ENCODE measurements at places on chromosomes 1 and 21.

GRCh38 chr1:55820501-55820900 lies 605.3 kb upstream of the USP24 start:
- DNase-seq: no peak

GRCh38 chr1:79499541-79499940 lies 493.0 kb upstream of the ADGRL4 start:
- no peak for DNase-seq

- no peak for DNase-seq
These were observed 7.2 kb upstream of the MAP10 start for GRCh38 chr1:232797856-232798510.

GRCh38 chr1:237429252-237429651 lies 387.3 kb downstream of the RYR2 start:
- DNase-seq: no peak

DNA sequence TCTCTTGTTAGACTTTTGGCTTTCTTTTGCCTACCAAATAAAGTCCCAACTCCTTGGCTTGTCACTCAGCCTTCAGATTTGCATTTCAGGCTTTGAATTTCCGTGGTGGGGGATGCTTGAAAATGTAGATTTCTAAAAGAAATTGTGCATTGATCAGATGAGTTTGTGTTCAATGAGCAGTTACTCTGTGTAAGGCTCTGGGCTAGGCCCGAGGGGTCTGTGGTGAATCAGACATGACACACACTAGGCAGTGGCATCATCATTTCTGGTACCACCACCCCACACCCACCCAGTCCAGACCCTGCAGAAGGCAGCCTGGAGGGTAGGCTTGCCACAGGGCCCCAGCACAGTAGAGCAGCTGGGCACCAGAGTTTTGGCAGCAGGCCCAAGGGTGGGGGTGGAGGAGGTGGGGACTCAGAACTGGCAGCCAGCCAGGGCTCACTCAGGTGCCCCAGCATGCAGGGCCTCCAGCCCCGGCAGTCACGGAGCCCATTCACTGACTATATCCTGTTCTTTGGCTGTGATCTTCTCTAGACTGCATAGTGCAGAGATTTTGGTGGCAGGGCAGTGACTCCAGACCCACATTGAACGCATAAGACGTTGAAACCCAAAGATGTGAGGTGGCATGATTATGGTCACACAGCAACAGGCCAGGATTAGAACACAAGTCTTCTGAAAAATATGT lies 97.2 kb upstream of the ARTN start:
- DNase-seq: peak; percentile 4

DNA sequence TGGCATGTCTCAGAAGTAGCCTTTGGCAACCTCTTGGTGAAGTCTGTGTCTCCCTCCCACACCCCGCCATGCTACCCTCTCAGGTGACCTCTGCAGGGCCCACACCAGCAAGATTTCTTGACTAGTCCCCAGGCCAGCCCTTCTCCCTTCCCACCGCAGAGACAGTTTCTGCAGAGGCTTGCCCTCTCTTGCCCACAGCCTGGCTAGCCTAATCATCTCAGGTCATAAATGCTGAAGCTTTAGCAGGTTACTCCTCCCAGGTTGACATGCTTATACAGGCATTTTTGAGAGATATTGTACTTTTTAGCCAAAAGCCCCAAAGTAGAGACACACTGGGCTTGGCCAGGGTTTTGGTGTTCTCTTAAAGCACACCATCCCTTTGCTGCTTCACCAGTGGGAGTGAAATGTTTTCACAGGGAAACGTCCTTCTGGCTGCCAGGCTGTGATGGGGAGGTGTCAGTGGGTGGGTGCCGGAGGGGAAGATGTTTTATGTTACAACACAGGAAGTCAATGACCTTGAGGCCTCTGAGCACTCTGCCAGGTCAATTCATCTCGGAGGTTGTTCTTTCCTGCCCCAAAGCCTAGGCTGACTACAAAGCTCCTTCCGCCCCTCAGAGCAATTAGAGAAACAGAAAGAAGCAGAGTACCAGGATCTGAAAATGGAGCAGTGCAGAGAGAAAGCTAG lies 58.5 kb downstream of the STYXL2 start:
- no peak for DNase-seq

- DNase-seq: no peak
These were observed 66.5 kb upstream of the GOLT1A start for GRCh38 chr1:204280099-204280961.

- DNase-seq: no peak
These were observed 199.4 kb upstream of the PTGFR start for GRCh38 chr1:78291418-78291817.

GRCh38 chr1:205229399-205229871 lies 1.7 kb downstream of the TMCC2 start:
- DNase-seq: peak; percentile 41

DNA sequence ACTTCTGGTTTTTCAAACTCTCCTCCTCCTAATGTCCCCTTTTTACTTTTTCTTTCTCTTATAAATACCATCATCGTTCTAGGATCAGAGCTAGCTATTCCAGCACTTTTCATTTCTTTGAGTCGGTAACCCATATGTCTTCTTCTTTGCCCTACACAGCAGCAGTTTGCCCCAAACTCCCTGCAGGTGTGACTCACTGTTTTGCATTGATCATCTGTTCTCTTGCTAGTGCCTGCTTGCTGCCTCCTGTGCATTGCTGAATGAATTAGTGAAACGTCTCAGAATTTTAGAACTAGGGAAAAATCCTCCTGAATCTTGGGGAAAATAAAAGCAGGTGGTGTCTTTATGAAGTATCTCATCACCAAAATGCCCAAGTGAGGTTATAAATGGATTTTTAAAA lies 21.7 kb downstream of the KCNK2 start:
- no peak for DNase-seq

GRCh38 chr21:45219517-45219916 lies 68.2 kb downstream of the POFUT2 start:
- no peak for DNase-seq

- no peak for DNase-seq
These were observed 44.4 kb downstream of the RAP1GAP start for GRCh38 chr1:21624571-21625389.

DNA sequence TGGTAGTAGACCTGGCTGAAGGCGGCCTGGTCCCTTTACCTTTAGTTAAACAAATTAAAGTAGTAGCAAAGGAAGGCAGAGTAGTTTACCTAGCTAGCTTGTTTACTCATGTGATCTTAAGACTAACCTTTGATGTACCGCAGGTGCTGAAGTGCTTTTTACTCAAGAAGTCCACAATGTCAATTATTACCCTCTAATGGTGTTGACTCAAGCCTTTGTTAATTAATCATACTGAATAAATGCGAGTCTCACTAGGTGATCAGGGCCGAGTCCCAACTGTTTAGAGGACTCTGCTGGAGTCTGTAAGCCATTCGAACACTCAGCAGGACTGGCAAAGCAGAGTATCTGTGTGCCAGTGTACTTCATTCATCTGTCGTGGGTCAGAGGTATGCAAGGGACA lies 381.1 kb upstream of the NCAM2 start:
- no peak for DNase-seq

GRCh38 chr1:47823040-47823808 lies 174.0 kb downstream of the TRABD2B start:
- no peak for DNase-seq

DNA sequence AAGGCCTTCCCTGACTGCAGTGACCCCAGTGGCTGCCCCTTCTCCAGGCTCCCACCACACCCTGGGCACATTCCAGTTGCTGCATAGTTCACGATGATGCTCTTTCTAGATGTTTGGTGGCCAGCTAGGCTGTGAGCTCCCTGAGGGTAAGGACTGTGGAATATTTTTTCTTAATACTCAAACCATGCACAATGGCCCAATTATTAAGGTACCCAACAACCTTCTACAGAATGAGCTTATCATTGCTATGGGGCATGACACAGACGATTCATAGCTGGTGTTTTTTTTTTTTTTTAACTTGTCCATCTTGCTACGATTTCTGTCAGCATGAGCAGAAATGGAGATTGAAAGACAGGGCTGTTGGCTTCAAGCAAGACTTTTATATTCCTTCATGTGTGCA lies 68.9 kb upstream of the CLDN14 start:
- no peak for DNase-seq

DNA sequence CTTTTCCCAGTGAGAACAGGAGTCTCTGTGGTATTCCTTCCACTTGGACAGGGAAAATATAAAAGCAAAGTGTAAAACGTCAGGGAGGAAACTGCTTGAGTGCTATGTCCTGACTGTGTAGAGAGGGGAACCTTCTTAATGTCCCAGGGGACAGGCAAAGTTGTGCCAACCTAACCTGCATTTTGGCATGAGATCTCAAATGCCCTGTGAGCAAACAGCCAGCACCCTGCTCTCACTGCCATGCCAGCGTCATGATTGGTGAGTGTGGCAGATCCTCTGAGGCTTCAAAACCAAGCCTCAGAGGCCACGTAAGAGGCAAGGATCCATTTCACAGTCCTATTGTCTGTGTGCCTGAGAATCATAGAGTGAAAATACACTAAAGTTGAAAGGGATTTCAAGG lies 49.7 kb upstream of the RAP1A start:
- no peak for DNase-seq

DNA sequence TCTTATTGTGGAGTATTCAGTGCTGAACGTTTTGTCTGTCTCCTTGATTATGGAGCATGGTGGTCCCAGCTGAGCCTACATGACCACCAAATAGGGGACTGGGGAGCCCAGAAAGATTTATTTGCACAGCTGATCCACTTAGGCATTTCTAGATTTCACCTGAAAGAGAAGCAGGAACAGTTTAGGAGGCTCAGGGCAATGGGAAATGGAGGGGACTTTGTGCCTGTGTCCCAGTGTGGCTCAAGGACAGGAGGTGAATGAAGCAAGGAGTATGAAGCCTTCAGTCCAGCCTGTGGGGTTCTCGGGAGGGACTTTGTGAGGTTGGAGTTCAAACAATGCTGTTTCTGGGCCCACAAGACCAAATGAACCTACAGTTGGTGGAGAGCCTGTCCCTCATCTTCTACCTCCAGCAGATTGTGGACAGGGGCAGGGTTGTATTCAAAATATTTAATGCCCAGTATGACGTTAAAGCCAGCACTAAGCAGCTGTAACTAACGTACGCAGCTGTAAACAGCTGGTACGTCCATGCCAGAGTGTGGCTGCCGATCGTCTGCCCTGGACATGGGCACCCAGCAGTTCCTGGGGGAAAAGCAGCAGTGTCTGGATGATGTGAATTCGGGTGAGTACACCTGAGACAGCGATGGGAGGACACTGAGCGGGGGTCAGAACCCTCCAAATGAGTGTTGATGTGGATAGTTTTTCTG lies 164.9 kb upstream of the RAB4A start:
- DNase-seq: no peak

- DNase-seq: no peak
These were observed 133.7 kb upstream of the KCNK1 start for GRCh38 chr1:233480198-233480597.

- DNase-seq: no peak
These were observed 36.3 kb downstream of the PKP1 start for GRCh38 chr1:201319631-201320030.

DNA sequence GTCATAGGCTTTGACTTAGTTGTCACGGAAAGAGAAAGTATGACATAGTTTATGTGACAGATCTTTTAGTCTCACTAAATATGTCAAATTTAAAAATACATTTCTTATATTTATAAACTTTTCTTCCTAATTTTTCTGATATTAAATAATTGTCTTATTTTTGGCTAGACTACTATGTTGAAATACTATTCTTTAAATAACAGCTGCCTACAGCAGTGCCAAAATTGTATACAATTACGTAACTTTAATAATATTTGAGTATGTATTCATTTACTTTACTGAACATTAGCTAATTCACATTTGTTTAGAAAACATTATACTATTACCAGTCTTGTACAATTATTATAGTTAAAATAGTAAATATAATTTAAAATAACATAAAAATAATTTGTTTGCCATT lies 137.4 kb downstream of the ADGRL4 start:
- no peak for DNase-seq

- DNase-seq: no peak
These were observed 25.9 kb downstream of the RHBG start for GRCh38 chr1:156394835-156395461.

DNA sequence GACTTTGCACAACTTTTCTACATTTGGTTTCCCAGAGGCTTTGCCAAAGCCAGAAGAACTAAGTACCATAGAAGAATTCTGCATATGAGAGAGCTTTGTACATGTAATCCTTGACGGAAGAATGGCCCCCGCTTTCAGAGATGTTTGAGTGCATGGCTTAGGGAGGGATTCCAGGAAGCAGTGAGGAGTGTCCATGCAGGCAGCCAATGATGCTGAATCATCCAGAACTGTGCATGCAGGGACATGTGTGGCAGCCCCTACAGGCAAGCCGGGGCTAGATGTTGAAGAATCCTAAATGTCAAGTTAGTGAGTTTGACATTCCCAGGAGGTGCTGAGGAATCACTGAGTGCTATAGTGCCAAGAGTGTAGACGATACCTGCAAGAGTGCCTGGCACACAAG lies 9.9 kb upstream of the HAO2 start:
- no peak for DNase-seq

DNA sequence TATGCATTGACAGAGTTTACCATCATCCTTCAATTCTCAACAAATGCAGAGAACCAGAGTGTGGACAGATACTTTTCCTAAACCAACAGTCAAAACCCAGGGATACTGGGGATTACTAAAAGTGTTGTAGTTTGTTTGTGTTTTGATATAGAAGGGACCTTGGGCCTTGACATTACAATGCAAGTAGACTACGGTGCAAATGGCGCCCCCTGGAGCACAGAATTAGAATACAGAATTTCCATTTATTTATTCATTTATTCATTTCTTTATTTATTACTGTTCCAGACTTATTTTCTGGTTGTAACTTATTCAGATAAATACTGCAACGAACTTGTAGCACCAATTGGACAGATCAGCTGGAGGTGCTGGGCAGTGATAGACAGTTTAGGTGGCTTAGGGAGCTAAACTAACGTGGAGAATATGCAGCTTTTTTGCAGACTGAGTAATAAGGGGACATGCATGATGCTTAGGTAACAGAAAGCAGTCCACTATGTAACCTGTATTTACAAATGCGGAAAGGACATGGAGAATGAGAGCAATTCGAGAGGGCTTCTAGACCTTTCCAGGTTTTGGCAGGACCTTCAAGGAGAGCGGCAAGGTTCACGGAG lies 42.6 kb downstream of the KIRREL1 start:
- DNase-seq: no peak

DNA sequence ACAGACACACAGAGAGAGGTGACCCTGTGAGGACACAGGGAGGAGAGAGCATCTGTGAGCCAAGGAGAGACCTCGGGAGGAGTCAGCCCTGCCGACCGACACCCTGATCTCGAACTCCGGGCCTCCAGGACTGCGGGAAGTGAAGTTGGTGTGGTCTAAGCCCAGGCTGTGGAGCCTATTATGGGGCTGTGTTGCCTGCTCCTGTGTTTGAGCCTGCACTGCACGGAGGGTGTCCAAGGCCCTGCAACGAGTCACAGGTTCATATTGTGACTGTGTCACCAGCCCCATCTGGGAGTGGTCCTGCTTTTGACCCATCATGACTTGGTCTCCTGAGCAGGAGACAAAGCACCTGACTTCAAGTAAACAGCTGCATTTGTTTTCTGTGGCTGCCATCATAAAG lies 186.0 kb upstream of the AJAP1 start:
- DNase-seq: no peak

GRCh38 chr1:165879946-165880345 lies 52.5 kb downstream of the UCK2 start:
- DNase-seq: no peak

Measured in T-helper 22 cell (primary cell).